ENCODE measurements at places on chromosomes 1 and 21.
A peak's percentile ranks its signal among the peaks of the same experiment; 100 is the strongest.

- DNase-seq = no peak
Measured at GRCh38 chr1:56153276-56153675, 426.1 kb downstream of the PLPP3 start.

- peak; percentile 29 for DNase-seq
Measured at GRCh38 chr1:181676269-181676668, 193.0 kb downstream of the CACNA1E start.

GRCh38 chr21:31991356-31992331, 118.8 kb downstream of the HUNK start:
- DNase-seq = no peak

GRCh38 chr1:221765527-221765926, 23.6 kb upstream of the DUSP10 start:
- DNase-seq = no peak

GRCh38 chr1:94280541-94280940, 43.2 kb upstream of the ARHGAP29 start:
- no peak for DNase-seq

DNA sequence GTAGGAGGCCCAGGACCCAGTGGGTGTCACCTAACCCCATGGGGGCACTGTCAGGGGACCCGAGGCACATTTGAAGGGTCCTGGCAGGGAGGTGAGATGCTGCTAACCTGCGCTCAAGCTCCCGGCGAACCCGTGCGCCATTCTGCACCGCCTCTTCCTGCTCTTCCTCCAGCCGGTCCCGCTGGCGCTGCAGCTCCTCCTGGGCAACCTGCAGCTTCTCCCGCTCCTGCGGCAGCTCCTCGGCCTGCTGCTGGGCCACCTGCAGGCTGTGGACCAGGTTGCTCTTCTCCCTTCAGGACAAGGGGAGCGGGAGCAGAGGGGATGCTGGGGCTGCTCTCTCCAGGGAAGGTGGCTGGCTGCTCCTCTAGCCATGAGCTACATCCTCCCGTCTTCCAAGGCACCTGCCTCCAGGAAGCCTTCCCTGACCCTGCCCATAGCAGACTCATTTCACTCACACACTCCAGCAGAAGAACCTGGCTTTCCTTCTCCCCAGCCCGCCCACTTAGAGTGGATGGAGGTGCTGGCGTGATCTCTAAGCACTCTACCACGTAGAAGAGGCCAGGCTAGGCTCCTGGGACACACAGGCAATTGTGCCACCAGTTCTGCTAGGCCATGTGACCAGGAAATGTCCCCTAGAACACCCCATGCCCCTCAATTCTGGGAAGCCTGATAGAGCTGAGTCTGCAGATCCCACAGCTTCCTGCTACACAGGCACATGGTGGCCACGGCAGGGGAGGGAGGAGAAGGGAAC, 15.2 kb upstream of the NBPF1 start:
- peak; percentile 2 for DNase-seq

- DNase-seq = peak; percentile 60
Measured at GRCh38 chr1:117599286-117600221, 6.3 kb upstream of the TENT5C start.

GRCh38 chr1:168772428-168773060, 43.5 kb upstream of the DPT start:
- no peak for DNase-seq

- no peak for DNase-seq
Measured at GRCh38 chr1:90074970-90075391, 80.1 kb downstream of the ZNF326 start.

DNA sequence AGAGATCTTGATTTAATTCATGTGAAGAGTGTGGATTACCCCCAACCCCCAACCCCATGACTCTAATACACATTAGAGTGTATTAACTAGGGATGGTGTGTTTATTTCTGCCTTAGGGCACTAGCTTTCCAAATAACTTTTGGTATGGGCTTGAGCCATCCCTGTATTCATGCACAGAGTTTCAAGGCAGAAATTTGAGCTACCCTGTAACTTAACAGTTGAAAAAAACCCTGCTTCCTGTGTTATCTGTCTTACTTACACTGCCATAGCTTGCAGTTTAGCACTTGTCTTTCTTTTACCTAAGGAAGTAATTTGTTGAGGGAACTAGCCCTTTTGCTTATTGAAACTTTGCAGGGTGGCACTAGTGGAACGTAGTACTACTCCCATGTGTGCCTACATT, 6.3 kb downstream of the SRSF11 start:
- DNase-seq = no peak

- no peak for DNase-seq
Measured at GRCh38 chr1:226569879-226570547, 21.4 kb downstream of the STUM start.

GRCh38 chr21:32889596-32889995, 118.0 kb upstream of the PAXBP1 start:
- DNase-seq = no peak

DNA sequence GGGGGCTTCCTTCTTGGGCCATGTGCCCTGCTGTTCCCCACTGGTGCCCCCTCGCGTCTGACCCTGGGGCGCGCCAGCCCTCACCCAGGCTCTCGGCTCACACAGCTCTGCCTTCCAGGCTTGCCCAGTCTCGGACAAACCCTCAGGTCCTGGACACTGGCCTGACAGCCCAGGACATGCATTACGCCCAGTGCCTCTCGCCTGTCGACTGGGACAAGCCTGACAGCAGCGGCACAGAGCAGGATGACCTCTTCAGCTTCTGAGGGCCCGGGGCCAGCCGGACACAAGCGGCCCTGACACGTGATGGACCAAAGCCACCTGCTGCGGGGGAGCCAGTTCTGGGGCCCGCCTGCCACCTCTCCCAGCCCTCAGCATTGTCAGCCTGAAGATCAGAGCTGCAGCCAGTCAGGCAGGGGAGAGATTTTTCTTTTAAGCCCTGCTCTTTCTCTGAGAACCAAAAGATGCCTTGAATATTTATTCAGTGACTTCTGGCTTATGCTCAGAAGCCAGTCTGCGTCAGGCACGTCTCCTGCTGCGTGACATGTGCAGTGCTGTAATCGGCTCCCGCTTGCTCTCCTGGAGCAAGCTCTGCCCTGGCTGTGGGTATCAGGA, 23.4 kb downstream of the LDLRAP1 start:
- no peak for DNase-seq

- DNase-seq = no peak
Measured at GRCh38 chr1:30754684-30755171, 2.8 kb downstream of the LAPTM5 start.

DNA sequence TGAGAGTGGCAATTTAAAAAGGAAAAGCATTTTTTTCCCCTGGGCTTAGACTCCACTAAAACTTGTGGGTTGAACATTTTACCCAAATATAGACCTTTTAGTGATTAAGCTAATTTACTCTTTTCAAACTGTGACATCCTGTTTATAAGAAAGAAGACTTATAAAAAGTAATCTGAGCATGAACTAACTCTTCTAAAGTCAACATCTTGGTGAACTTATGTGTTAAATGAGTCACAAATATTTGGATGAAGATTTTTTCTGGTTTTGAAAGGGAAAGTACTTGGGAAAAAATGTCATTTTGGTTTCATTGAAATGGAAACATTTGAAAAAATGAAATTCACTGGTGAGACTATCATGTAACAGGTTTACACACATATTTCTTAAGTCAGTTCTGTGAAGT, 109.8 kb downstream of the KCNK2 start:
- DNase-seq = no peak

GRCh38 chr21:25328736-25329135, 278.5 kb downstream of the MRPL39 start:
- DNase-seq = no peak

DNA sequence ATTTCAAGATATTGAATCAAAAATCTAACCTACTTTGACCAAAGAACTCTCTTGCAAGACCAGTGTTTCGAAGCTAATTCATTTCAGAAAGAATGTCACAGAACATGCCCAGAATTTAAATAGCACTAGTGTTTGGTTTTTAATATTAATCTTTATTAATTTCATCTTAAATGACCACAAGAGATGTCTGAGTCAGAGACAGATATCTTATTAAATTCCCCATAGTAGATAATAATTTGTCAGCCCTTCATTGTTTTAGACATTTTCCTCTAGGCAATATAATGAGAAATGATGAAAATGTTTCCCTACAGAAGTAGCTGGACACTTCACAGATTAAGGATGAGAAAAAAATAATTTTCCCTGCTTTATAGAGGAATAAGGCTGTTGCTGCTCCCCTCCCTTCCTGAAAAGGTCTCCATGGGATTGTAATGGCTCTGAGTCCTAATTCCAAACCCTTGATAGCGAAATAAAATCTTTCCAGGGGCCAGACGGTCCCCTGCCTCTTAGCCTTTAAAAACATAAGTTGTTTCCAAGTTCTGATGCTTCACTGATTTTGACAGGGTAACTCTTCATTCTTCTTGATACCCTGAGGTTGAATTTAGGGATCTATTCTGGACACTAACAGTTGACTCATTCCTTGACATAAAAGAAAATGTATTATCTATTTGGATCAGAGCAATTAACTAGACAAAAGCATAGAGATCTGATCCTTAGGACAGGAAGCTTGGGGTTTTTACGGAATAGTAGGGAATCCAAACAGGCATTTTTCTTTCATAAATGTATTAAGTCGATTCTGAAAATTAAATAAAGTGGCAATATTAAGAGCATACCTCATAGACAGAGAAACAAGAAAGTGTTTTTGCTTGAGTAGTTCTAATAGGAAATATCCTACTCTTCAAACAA, 820.8 kb downstream of the BRINP3 start:
- DNase-seq = no peak

- DNase-seq = peak; percentile 33
Measured at GRCh38 chr1:41504114-41505035, 19.9 kb upstream of the EDN2 start.

DNA sequence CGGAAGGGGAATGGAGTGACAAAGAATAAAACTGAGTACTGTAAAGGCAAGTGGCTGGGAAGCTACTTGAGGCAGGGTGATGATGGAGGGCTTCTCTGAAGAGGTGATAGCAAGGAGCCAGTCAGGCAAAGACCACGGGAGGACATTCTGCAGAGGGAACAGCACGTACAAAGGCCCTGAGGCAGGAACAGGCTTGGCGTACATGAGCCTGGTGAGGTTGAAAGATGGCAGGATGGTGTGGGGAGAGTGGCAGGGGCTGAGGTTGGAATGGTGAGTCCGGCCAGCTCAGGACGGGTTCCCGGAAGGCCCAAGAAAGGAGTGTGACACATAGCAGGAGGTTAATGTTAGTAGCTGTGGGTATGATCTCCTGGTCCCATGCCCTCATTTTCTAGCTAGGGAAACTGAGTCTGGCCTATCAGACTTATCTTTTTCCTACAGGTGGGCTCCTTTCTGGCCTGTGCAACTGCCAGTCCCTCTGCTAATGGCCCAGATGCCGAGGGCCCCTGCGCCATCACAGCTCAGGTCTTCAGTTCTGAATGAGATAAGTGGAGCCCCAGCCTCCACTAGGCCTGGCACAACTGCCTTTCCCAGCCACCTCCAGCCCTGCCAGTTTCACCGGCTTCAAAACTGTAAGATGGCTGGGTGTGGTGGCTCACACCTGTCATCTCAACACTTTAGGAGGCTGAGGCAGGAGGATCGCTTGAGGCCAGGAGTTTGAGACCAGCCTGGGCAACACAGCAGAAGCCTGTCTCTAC, 87.0 kb downstream of the VWA5B1 start:
- DNase-seq = no peak

DNA sequence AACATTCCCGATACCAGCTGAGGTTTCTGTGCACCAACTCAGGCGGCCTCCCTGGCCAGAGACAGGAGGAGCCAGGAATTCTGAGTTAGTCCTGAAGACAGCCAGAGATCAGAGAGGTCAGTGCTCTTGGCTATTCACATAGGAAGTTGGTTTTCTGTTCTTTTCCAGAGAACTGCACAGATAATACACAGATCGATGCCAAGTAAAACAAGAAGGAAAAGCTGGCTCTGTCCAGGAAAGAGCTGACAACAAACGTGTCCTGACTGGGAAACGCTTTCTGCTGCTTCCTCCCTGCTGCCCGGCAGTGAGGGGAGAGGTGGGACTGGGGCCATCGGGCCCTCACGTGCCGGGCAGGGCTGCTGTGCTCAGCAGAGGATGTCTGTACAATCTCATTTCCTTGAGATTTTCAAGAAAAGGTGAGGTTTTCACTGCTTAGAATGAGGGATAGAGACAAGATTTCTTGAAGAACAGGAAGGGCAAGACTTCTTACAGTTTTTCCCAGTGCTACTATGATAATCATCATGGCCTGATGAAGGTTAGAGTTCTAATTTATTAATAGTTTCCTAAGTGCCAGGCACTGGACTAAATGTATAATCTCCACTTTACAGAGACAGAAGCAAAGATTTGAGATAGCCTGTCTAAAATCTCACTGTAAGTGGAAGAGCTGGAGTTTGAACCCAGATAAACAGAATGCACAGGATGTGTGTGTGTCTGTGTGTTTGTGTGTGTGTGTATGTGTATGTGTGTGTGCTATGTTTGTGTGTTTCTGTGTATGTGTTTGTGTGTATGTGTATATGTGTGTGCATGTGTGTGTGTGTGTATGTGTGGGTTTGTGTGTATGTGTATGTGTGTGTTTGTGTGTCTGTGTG, 211.0 kb upstream of the RAB4A start:
- DNase-seq = peak; percentile 29

DNA sequence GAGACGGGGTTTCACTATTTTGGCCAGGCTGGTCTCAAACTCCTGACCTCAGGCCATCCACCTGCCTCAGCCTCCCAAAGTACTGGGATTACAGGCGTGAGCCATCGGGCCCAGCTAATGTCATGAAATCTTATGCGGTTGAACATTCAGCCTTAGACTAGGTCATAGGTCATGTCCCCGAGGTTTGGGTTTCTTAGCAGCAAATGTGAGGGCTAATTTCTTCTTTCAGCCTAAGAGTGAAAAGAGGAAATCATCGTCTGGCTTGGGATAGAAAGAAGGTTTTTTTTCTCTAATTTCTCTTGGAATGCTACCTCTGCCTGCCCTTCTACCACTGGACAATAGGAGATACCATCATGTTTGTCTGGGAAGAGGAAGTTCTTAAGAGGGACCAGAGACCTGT, 18.0 kb upstream of the PIK3CD start:
- no peak for DNase-seq

DNA sequence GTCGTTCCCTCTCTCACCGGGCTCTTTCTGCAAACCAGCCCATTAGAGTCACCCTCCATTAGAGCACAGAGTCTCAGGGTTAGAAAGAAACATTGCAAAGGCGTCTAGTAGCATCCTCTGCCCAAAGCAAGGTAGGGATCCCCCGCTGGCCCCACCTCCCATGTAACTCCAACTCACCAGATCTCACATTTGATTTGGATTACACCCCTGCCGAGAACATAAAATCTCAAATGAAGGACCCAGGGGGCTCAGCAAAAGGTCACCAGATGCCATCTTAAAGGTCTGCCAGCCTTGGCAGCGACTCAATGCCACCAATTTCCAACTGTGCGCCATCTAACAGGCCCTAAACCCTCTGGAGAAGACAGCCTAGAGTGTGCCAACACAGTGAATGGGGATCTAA, 14.1 kb downstream of the C1orf87 start:
- no peak for DNase-seq

- DNase-seq = no peak
Measured at GRCh38 chr1:243742819-243743218, 107.2 kb downstream of the AKT3 start.

GRCh38 chr21:38434913-38435533, 63.3 kb downstream of the ERG start:
- DNase-seq = no peak

GRCh38 chr1:35564884-35565741, 7.5 kb downstream of the NCDN start:
- DNase-seq = no peak

- no peak for DNase-seq
Measured at GRCh38 chr1:92186081-92186480, 31.6 kb upstream of the C1orf146 start.

GRCh38 chr1:219788091-219788490, 140.3 kb downstream of the SLC30A10 start:
- DNase-seq = no peak
